ENCODE measurements at places on chromosomes 4 and X. TPM values are rescaled to one million over a fixed set of nuclear protein-coding genes. Genes with fewer than 3 reads are reported as not detected.
A peak's percentile ranks its signal among the peaks of the same experiment; 100 is the strongest.

GRCh38 chr4:156751486-156751885 is 220.1 kb downstream of the PDGFC start:
- DNase-seq = no peak
- H3K27me3 ChIP-seq = no peaks in the 10 kb centered on the region
- no peaks in the 10 kb centered on the region for H3K36me3 ChIP-seq

Gene MGARP
- total RNA-seq = not detected

GRCh38 chr4:82467471-82467870 is 37.1 kb downstream of the ENOPH1 start:
- no peak overlapping the region for H3K27ac ChIP-seq
- H3K4me3 ChIP-seq = no peak overlapping the region
- no peaks in the 10 kb centered on the region for H3K4me1 ChIP-seq

Gene MID2
- total RNA-seq = 13.3 TPM

GRCh38 chrX:87571964-87572363 is 54.4 kb downstream of the KLHL4 start:
- no peak overlapping the region for H3K4me3 ChIP-seq
- no peaks in the 10 kb centered on the region for H3K27me3 ChIP-seq
- no peaks in the 10 kb centered on the region for H3K4me1 ChIP-seq
- DNase-seq = no peak
- no peaks in the 10 kb centered on the region for H3K36me3 ChIP-seq

- no peaks in the 10 kb centered on the region for H3K36me3 ChIP-seq
- no peak overlapping the region for H3K4me3 ChIP-seq
- H3K27me3 ChIP-seq = no peaks in the 10 kb centered on the region
- no peak overlapping the region for H3K27ac ChIP-seq
- H3K4me1 ChIP-seq = no peaks in the 10 kb centered on the region
Observed at GRCh38 chr4:56859841-56860240, 38.3 kb upstream of the SPINK2 start.

DNA sequence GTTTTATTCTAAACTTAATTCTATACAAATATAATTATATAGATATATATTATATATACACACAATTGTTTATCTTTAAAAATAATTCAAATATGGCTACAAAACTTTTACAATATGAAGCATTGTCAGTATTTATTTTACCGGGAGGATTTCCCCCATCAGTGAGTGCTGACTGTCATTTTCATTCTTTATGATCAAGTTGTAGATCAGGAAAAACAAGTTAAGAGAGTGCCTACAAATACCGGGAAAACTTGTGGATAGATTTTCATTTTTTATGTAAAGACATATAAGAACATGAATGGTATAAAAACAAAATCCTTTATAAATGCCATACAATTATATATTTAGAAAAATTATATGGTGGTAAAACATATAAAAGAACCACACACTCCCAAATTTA is 37.8 kb downstream of the CLCN3 start:
- DNase-seq = no peak
- H3K4me3 ChIP-seq = no peak overlapping the region
- peak overlapping the region; percentile 76 for H3K27ac ChIP-seq
- H3K27me3 ChIP-seq = no peaks in the 10 kb centered on the region
- H3K36me3 ChIP-seq = no peaks in the 10 kb centered on the region

GRCh38 chrX:94961730-94962129 is 1287.7 kb downstream of the FAM133A start:
- no peaks in the 10 kb centered on the region for H3K27me3 ChIP-seq
- H3K4me3 ChIP-seq = no peak overlapping the region
- H3K27ac ChIP-seq = no peak overlapping the region
- DNase-seq = no peak

- H3K36me3 ChIP-seq = no peaks in the 10 kb centered on the region
- no peak overlapping the region for H3K4me3 ChIP-seq
- H3K27me3 ChIP-seq = no peaks in the 10 kb centered on the region
- no peak overlapping the region for H3K27ac ChIP-seq
Observed at GRCh38 chrX:96481831-96482230, 202.8 kb upstream of the DIAPH2 start.

DNA sequence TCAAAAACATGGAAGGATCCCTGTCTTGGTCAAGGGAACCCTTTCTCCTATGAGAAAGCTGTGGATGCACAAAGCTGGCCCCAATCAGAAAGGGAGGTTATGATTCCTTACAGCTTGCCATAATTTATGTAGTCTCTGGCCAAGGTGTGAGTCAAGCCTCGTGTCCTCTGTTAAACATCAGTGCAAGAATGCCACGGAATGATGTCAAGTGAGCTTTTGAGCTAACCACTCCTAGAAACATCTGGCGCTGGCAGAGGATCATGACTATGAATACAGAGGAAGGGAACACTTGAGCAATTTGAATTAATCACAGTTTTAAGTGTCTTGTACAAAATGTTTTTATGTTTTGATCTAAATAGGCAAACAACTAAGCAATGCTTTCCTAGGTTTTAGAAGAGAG is 51.5 kb upstream of the RAP2C start:
- no peaks in the 10 kb centered on the region for H3K4me1 ChIP-seq
- H3K36me3 ChIP-seq = no peaks in the 10 kb centered on the region
- H3K4me3 ChIP-seq = no peak overlapping the region
- no peaks in the 10 kb centered on the region for H3K27me3 ChIP-seq
